ENCODE measurements at places on chromosomes 1 and 21.

DNA sequence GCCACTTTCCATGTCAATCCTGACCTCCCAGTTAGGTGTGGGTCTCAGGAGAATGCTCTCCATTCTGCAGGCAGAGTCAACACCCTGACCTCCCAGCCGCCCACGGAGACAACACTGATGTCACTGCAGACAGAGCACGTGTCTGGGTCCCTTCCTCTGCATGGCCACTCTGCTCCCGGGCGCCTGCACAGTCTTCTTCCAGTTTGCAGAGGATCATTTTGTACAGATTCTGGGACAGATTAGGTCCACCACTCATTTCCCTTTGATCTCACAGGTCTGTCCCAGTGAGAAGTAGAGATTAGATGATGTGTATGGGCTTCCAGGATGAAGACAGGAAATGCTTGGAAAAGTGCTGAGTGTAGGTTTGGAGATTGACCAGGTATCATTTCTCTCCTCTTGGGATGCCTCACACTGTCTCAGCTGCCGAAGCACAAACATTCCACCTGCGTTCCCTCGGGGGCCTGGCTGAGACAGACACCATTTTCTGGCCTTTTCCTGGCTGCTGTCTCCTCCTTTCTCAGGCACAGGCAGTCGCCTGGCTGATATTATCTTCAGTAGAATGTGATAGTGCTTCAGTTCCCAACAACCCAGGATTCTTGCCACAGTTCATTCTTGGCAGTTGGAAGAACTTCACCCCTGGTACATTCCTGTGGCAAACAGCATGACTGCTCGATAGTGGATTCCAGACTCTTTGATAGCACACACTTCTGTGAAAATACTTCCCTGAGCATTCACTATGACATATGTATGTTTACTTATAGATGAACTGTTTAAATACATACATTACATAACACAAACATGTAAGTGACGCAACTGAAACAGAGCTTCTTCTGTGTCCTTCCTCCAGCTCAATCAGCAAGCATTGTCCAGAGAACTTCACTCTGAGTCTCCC lies 7.9 kb downstream of the MYBPHL start:
- peak; percentile 72 for DNase-seq

DNA sequence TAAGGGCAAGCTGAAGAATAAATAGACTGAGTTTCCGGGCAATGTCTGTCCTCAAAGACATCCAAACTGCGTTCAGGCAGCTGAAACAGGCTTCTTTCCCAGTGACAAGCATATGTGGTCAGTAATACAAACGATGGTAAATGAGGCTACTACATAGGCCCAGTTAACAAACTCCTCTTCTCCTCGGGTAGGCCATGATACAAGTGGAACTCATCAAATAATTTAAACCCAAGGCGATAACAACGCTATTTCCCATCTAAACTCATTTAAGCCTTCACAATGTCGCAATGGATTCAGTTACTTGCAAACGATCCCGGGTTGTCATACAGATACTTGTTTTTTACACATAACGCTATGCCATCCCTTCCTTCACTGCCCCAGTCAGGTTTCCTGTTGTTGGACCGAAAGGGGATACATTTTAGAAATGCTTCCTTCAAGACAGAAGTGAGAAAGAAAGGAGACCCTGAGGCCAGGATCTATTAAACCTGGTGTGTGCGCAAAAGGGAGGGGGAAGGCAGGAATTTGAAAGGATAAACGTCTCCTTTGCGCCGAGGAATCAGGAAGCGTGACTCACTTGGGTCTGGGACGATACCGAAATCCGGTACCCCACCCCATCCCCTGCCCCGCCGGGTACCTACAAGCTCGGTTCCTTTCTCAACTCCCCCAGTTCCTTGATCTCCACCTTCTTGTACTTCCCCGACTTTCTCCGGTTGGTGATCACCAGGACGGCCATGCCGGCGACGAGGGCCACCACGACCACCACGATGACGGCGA lies 1.3 kb downstream of the TACSTD2 start:
- no peak for DNase-seq

- no peak for DNase-seq
Measured at GRCh38 chr1:205229916-205230700, 2.4 kb downstream of the TMCC2 start.

GRCh38 chr1:95193591-95193990 lies 40.4 kb upstream of the RWDD3 start:
- no peak for DNase-seq

DNA sequence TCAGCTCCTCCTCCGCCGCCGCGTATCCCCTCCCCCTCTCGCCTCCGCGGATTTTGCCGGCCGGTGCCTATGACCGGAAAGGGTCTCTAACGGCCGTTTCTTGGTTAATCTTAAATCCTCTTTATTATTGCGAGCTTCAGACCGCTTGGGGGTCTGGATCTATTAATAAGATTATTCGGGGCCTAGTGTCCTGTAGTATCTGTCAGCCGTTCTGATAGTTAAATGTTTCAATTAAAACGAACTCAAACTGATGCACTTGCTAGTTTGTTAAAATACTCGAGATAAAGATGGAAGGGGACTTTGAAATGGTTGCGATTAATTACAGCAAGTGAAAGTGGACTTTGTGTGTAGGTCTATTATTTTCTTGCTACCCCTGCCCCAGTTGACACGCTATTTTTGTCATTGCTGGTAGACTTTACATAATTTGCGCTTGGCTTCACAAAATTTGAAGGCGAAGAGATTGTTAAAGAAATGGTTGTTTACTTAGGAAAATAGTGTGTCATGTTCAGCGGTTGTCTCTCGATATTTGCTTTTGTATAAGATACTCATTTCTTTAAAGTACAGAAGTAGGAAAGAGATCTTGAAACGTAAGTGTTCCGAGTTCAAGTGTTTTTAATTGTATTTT lies 779 bp downstream of the SON start:
- no peak for DNase-seq

DNA sequence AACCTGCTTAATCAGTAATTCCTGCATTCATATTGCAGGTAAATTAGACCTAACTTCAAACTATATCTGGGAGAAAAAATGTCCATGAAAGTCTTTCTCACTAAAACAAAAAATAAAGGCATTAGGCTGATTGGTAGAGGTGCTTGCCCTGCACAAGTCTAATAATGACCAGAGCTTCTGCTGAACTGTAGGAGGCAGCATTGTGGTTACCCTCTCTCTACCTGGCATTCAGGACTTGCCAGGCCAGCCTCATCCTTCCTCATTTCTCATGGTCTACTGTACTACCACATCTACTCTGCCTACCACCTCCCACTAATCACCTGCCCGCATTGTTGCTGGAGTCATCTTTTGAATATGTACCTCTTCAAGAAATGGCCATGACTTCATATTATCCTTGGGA lies 60.8 kb upstream of the KRTAP11-1 start:
- no peak for DNase-seq

Measured in nucleus accumbens (tissue), 56 donors.